Suppressor macrophage treated with lipopolysaccharide for 1 hour (primary cell): ENCODE measurements at places on chromosomes 3 and 15.

DNA sequence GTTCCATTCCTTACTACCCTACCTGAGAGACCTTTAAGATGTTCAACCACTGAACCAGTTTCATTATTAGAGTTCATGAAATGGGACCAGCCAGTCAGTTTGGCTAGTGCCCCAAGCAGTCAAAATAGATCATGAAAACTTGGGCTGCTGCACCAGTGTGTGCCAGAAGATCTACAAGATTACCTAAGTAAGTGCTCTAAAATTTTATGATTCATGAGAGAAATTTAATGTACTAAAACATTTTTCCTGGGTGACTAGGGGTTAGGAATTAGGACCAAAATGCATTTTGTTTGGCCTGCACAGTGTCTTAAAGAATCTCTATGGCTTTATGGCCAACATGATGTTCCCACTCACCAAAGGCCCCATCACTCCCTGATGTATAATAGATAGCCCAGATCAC, 214.7 kb downstream of the ATP8B4 start:
- DNase-seq, result no peak

DNA sequence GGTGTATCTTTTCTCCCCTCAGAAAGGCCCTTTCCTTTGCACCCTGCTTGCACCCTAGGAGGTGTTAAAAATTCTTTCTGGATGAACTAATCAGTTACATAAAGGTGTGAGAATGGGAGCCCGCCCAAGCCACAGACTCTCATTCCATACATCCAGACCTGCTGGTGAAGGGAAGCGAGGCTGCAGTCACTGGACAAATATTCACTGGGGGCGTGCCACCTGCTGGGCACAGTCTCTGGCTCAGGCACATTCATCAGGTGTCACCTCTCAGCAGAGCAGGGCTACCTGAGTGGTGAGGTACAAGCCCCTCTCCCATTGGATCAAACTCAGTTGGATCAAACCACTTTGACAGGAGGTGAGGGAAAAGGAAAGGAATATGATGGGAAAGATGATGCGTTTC, 52.0 kb downstream of the NTRK3 start:
- no peak for DNase-seq

DNA sequence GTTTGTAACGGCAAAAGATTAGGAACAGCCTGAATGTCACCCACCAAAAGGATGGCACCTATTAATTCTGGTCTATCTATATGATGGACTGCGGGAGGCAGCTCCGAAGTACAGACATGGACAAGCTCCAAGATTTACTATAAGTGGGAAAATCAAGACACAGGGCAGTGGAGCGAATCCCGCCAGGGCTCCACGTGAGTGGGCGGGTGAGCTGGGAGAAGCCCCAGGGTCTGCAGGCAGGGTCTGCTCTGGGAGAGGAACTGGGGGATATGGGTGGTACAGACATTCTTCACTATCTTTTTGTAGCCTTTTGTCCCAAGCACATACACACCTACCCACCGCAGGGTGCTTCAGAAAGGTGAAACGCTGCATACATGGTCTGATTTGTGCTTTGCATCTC, 38.2 kb upstream of the SPTBN5 start:
- no peak for DNase-seq

- DNase-seq, result no peak
Observed at GRCh38 chr3:78174821-78175220, 1134.9 kb downstream of the ROBO2 start.

GRCh38 chr3:103195216-103195615, 760.4 kb downstream of the ZPLD1 start:
- no peak for DNase-seq

DNA sequence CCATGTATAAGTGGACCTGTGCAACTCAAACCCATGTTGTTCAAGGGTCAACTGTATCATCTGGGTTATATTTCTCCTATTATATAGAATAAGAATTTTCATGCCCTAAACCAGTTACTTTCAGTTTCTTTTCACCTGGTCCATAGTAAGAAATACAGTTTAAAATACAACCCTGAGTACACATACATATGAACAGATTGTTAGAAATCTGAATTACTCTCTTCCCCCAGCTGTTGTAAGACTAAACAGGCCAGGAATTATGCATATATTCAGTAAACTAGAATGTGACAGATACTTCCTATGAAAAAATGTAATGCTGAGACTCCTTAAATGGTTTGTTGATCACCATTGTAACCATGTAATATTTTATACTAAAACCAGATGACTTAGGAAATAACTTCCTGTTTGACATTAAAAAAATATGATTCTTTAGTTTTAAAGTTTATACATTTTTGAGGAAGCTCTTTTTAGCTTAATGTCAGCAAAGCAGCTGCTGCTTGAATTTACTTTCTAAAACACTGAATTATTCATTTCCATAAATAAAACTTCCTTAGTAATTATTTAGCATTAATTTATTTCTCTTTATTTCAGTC, 52.5 kb upstream of the ZCWPW2 start:
- DNase-seq, result peak; percentile 41

DNA sequence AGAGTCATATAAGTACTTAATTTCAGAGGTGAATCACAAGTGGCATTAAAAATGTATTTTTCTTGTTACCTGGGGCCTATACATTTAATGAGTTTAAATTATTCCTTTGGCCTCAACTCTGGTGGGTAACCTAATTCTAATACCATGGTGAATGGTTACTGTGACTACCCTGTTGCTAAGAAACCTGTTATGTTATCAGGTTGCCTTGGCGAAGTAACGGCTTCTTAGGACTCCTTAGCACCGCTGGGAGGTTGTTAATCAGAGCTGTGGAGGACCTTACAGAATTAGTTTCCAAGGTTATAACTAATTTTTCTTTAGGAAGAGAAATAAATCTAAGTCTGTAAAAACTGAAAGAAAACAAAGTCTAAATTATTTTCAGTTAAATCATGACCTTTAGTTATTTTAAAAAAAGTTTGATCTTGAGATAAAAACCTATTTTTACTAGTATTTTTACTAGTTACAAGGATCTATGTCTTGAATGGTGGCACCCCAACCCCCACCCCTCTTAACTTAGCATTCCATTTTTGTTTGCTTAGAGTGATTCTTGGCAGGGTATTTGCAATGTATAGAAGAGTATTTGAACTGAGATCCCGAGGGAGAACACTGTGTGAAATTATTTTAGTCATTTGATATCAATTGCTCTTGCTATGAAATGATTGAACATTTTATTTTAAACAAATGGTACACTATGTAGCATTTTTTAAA, 155.5 kb downstream of the FNDC3B start:
- DNase-seq, result no peak

DNA sequence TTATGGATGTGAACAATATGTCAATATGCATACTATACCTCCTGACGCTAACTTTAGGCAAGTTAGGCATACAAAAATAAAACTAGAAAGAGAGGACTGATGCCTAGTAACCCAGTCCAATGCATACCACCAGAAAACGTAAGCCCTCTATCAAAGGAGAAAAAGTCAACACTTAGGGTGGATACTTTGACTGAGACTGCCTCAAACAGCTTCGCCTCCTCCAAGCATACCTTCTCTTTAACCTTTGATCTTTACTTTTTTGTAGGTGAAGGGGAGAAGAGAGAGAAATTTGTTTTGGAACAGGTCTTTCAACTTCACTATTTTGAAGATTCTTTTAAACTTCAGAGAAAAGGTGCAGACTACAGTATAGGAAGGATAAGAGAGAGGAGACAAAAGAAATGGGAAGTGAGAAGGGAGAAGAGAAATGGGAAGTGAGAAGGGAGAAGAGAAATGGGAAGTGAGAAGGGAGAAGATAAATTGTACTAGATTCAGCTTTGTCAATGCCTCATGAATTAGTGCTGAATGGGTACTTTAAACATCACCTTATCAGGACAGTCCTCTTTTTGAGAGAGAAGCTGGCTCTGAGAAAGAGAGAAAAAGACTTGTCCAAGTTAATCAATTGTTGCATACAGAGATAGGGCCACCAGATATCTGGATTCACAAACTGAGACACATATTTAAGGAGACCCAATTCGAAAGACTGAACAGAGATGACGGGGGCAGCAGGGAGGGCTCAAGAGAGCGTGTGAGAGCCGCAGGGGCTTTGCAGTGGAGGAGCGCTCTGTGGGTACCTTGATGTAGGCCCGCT, 1.0 kb downstream of the P3H2 start:
- peak; percentile 43 for DNase-seq

DNA sequence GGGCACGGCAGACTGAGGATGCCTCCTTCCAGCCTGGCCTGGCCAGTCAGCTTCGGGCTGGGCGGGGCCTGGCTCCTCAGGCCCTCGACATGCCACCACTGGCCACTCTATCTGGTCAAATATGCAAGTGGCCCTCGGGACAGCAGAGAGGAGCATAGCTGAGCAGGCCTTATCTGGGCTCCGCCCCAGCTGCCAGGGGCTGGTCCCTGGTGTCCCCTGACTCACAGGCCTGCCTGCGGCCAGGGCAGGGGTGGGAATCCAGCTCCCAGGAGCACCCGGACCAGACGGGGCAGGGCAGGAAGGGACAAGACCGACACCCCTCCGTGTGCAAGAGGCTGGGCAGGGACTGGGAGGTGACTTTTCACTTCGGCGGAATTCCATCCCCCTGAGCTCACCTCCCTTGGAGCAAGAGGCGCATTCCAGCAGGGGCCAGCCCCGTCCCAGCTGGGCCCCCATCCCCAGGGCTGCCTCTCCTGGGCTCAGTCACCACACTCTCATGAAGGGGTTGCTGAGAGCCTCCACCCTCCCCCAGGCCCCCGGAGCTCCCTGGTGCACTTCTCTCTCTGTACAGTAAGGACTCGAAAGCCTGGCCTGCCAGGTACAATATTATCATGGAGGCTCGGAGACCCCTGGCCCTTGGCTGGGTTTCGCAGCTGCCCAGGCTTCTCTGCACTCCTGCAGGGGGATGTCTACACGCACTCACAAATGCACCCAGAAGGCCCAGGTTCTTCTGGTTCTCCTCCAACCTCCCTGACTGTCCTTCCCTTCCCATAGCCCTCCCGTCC, 29.5 kb downstream of the WNT7A start:
- no peak for DNase-seq

- no peak for DNase-seq
Observed at GRCh38 chr15:41494190-41494921, 682 bp downstream of the ITPKA start.

DNA sequence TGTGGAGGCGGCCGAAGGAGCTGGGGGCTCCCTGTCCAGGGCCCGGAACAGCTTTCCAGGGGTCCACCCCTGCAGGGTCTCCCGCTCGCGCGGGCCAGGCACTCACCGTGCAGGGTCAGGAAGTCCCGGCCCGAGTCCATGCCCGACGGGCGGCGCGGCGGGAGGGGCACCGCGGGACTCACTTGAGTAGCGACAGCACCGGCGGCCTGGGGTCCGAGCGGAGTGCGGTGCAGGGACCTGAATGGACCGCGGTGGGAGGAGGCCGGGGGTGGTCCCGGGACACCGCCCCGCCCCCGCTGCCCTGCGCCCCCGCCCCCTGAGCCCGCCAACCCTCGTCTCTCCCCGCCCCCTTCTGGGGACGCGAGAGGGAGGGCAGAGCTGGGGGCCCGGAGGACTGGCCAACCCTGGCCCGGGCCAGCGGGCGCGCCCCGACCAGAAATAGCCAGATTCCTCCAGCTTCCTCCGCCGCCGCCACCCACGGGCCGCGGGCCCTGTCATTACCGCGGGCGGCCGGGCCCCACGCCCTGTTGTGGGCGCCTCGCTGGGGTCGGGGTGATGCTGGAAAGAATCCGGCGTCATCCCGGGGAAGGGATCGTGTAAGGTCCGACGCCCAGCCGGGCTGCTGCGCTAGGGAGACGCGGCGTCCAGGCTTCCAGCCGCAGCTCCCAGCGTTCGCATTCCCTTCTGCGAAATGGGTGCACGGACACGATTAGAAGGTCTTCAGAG, at the start of gene PLCD1:
TSS of gene PLCD1 (minus strand) at position 243 of the 726 bp plus-strand sequence. CDS start at position 140, 103 bp downstream.
- DNase-seq, result peak; percentile 68

DNA sequence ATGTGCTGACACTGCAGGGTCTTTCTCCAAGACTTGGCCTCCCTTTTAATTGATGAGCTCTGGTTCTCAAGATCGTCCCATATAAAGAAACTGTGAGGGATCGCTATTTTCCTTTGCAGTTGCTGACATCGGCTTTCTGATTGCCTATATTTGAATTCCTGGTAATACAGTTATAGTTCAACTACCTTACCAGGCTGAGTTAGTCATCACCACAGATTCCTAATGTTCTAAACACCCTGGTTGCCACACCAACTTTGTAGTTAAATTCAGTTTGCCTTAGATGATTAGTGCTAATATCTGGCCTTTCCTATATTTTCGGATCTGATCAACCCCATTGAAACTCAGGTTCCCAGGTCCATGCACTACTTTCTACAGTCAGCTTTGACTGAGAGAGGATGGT, 125.0 kb downstream of the GMNC start:
- DNase-seq, result no peak

DNA sequence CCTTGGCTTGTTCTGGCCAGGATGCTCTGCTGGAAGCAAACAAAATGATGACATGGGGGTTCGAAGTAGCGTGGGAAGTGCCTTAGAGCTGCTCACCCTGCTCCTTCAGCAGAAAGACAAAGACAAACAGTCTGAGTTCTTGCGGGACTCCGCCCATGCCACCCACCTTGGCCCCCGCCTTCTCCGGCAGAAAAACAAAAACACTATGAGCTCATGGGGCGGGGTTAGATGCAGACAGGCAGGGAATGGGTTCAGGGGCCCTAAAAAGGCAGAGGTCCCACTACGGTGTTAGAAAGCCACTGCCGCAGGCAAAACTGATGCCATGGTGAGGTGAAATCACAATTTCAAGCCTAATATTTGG, 9.7 kb upstream of the NCKIPSD start:
- no peak for DNase-seq
